ENCODE measurements at places on chromosomes 12 and 14. TPM values are rescaled to one million over a fixed set of nuclear protein-coding genes. Genes with fewer than 3 reads are reported as not detected.

- H3K4me3 ChIP-seq, result no peak overlapping the region
- H3K4me1 ChIP-seq, result peaks cover 12% of the 10 kb centered on the region
- peaks cover 6% of the 10 kb centered on the region for H3K27me3 ChIP-seq
- H3K27ac ChIP-seq, result no peak overlapping the region
- DNase-seq, result peak; percentile 50
These were observed 136.3 kb downstream of the SCARB1 start for GRCh38 chr12:124727264-124727800.

GRCh38 chr12:113366827-113367226, 8.4 kb downstream of the PLBD2 start:
- peaks cover under 1% of the 10 kb centered on the region for H3K27me3 ChIP-seq
- no peaks in the 10 kb centered on the region for H3K4me1 ChIP-seq
- H3K4me3 ChIP-seq, result no peak overlapping the region
- H3K27ac ChIP-seq, result no peak overlapping the region

GRCh38 chr12:91940826-91941570, 204.6 kb downstream of the BTG1 start:
- no peaks in the 10 kb centered on the region for H3K36me3 ChIP-seq
- H3K27me3 ChIP-seq, result no peaks in the 10 kb centered on the region
- no peak for DNase-seq
- H3K4me3 ChIP-seq, result no peak overlapping the region
- H3K27ac ChIP-seq, result no peak overlapping the region
- no peaks in the 10 kb centered on the region for H3K4me1 ChIP-seq

- no peak for DNase-seq
- H3K27ac ChIP-seq, result no peak overlapping the region
- peaks cover 2% of the 10 kb centered on the region for H3K27me3 ChIP-seq
- no peak overlapping the region for H3K4me3 ChIP-seq
These were observed 67.5 kb downstream of the ETV6 start for GRCh38 chr12:11716794-11717518.

- no peaks in the 10 kb centered on the region for H3K27me3 ChIP-seq
- H3K4me1 ChIP-seq, result no peaks in the 10 kb centered on the region
- no peak for DNase-seq
- no peaks in the 10 kb centered on the region for H3K36me3 ChIP-seq
- no peak overlapping the region for H3K27ac ChIP-seq
These were observed 145.2 kb downstream of the ADAMTS20 start for GRCh38 chr12:43406801-43407200.

GRCh38 chr12:101764051-101764792, 25.0 kb upstream of the SYCP3 start:
- no peak overlapping the region for H3K4me3 ChIP-seq
- H3K4me1 ChIP-seq, result no peaks in the 10 kb centered on the region
- no peak for DNase-seq
- no peaks in the 10 kb centered on the region for H3K36me3 ChIP-seq
- H3K27me3 ChIP-seq, result no peaks in the 10 kb centered on the region

DNA sequence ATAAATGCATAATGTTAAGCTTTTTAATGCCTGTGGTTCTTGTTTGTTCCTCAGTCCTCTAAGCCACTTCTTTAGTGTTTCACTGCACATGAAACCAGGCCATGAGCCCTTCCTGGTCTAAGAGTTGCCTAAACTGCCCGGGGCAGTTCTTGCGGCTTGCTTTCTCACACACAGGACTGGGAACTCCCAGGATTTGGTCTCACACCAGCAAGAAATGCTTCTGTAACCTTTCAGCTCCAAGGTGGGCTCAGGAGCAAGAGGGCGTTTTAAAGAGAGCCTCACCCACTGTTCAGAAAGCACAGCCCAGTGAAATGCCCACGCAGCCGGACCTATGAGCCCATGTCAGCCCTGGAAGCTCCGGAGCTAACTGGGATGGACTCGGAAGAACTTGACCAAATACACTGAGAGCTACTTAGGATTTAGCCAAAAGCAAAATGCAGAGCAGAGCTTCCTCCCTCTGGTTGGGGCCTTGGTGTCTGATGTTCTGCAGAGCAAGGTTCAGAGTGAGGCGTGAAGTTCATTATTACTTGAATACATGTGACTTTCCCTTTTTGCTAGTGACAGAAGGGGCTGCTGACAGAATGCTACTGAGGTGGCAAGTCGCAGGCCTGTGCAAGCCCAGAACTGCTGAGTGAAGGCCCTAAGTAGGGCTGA, 23.4 kb downstream of the SLC25A29 start:
- no peaks in the 10 kb centered on the region for H3K36me3 ChIP-seq
- peaks cover 12% of the 10 kb centered on the region for H3K27me3 ChIP-seq
- peaks cover 17% of the 10 kb centered on the region for H3K4me1 ChIP-seq
- H3K27ac ChIP-seq, result peak overlapping the region; percentile 8

DNA sequence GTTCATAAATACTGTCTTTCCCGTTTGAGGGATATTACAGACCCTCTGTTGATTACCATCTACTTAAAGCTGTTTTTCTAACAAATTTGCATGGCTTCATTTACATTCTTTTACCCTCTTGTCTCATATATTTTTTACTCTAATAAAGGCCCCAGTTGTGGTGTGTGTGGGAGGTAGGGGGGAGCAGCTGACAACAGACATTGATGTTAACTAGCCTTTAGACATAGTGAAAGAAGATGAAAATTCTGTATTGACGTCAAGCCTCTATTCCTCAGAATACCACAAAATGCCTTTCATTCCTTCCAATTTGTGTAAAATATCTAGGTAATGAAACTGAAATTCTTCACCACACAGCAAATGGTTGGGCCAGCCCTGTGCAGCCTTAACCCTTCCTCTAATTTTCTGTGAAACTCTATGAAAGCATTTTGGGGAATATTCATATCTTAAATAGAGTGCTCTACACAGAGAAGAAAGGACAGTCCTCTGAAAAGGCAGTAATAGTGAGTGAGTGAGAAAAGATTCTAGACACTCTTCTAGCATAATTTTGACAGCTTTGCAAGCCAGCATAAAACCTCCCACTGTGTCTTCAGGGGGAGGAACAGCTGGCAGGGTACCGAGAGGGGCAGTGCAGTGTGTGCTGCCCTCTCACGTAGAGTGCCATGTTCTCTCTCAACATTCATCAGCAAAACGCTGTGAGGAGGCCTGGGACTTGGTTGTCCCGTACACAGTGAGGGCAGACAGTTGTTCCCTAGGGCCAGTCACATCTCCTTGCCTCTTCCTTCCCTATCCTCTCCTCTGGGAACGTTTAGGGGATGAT, 20.1 kb upstream of the CERS5 start:
- no peak for DNase-seq
- H3K27ac ChIP-seq, result peak overlapping the region; percentile 53
- no peaks in the 10 kb centered on the region for H3K27me3 ChIP-seq
- H3K36me3 ChIP-seq, result no peaks in the 10 kb centered on the region
- H3K4me3 ChIP-seq, result no peak overlapping the region

DNA sequence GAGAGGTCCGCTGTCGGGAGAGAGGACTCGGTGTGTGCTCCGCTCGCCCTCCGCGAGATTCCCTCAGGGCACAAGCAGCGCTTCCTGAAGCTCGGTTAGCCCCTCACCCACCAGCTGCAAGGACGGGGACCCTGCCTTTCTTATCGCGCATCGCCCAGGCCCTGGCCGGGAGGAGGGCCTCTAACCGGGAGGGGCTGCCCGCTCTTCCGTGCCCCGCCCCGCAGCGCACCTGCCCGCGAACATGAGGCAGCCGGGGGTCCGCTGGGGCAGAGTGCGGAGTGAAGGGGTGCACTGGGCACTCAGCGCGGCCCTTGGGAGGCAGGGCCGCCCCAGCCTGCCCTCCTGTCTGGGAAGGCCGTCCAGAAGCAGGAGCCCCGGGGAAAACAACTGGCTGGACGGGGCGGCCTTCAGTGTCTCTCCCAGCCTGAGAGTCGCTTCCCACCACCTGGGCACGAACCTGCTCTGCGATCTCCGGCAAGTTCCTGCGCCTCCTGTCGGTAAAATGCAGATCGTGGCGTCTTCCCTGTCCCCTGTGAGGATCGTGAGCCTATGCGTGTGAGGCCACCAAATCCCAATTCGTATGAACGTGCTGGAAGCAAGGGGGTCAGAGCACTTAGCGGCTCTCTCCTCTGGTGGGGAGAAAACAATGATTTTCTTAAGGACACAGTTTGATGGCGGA, 28.0 kb upstream of the ADIPOR2 start:
- peak overlapping the region; percentile 81 for H3K4me3 ChIP-seq
- peaks cover 9% of the 10 kb centered on the region for H3K27me3 ChIP-seq
- peak; percentile 76 for DNase-seq
- peaks cover 5% of the 10 kb centered on the region for H3K4me1 ChIP-seq
- H3K36me3 ChIP-seq, result peaks cover 4% of the 10 kb centered on the region
- no peak overlapping the region for H3K27ac ChIP-seq

DNA sequence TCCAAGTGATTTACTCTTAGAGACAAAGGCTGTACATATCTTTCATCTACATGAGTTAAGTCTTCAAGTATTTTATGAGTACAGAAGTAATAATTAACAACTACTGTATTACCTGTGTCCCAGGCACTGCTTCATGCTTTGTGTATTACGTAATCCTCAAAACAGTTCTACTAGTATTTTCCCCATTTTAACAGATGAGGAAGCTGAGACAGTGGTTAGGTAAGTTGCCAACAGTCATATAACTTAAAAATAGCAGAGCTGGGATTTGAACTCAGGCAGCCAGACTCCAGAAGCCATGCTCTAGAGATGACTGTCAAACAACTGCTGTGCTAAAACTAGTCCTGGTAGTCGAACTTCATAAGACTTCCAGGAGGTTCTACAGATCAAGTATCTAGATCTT, 10.7 kb downstream of the TRMT5 start:
- H3K4me1 ChIP-seq, result no peaks in the 10 kb centered on the region
- H3K27ac ChIP-seq, result no peak overlapping the region
- H3K27me3 ChIP-seq, result no peaks in the 10 kb centered on the region
- H3K4me3 ChIP-seq, result no peak overlapping the region

- no peak overlapping the region for H3K4me3 ChIP-seq
- H3K36me3 ChIP-seq, result no peaks in the 10 kb centered on the region
- DNase-seq, result no peak
These were observed 90.0 kb downstream of the BCL11B start for GRCh38 chr14:99181804-99182520.

- H3K4me1 ChIP-seq, result peaks cover 67% of the 10 kb centered on the region
- DNase-seq, result no peak
- peak overlapping the region; percentile 28 for H3K27ac ChIP-seq
- peak overlapping the region; percentile 47 for H3K4me3 ChIP-seq
These were observed 16.0 kb downstream of the FIGNL2 start for GRCh38 chr12:51832354-51833107.

- H3K27ac ChIP-seq, result no peak overlapping the region
- no peak for DNase-seq
- H3K4me3 ChIP-seq, result no peak overlapping the region
- peaks cover 12% of the 10 kb centered on the region for H3K27me3 ChIP-seq
- H3K36me3 ChIP-seq, result no peaks in the 10 kb centered on the region
These were observed 9.4 kb downstream of the TMEM63C start for GRCh38 chr14:77190977-77191376.

GRCh38 chr12:22101749-22102243, 55.8 kb downstream of the CMAS start:
- no peak overlapping the region for H3K27ac ChIP-seq
- no peak overlapping the region for H3K4me3 ChIP-seq
- H3K27me3 ChIP-seq, result peaks cover 1% of the 10 kb centered on the region
- DNase-seq, result no peak
- H3K36me3 ChIP-seq, result no peaks in the 10 kb centered on the region
- no peaks in the 10 kb centered on the region for H3K4me1 ChIP-seq

- no peak for DNase-seq
- peaks cover 14% of the 10 kb centered on the region for H3K27me3 ChIP-seq
- peaks cover 1% of the 10 kb centered on the region for H3K4me1 ChIP-seq
- no peaks in the 10 kb centered on the region for H3K36me3 ChIP-seq
These were observed 53.4 kb downstream of the CYP46A1 start for GRCh38 chr14:99737451-99737951.

DNA sequence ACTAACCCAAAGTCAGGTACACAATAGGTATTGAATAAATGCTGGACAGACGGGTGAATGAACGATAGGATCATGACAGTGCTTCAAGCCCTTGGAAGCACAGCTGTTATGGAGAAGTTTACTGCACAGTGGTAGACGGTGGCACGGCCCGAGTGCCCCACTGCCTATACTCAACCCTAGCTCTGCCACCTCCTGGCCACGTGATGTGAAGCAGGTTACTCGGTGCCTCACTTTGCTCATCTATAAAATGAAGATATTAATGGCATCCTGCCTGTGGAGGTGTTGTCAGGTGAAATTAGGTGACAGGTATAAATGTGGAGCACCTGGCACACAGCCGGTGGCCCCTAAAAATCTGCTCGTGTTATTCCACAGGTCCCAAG, 5.8 kb downstream of the ASB2 start:
- DNase-seq, result no peak
- peaks cover 1% of the 10 kb centered on the region for H3K36me3 ChIP-seq
- peaks cover 48% of the 10 kb centered on the region for H3K4me1 ChIP-seq
- H3K4me3 ChIP-seq, result peak overlapping the region; percentile 78

GRCh38 chr12:16789204-16789790, 183.3 kb upstream of the LMO3 start:
- no peaks in the 10 kb centered on the region for H3K36me3 ChIP-seq
- DNase-seq, result no peak
- no peak overlapping the region for H3K27ac ChIP-seq
- no peaks in the 10 kb centered on the region for H3K4me1 ChIP-seq
- H3K4me3 ChIP-seq, result no peak overlapping the region

DNA sequence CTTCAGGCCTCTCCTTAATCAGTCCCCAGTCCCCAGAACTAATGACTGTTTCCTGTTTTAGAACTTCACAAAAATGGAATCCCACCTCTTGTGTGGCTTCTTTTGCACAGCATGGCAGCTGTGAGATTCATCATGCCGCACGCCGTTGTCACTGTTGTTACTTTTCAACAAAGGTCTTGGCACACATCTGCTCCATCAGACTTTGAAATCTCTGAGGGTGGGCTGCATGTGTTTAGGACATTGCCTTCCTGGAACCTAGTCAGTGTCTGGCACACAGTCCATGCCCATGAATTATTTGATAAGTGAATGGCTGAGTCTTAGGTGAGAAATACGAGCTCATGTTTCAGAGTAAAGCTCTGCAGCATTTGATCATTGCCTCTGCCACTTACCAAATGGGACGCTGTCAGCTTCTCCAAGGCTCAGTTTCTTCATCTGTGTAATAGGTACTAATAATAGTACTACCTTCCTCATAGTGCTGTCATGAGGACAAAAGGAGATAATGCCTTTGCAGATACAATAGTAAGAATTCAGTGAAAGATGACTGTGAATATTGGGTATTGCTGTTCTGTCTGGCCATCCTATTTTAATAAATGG, 90.4 kb downstream of the SRRM4 start:
- no peaks in the 10 kb centered on the region for H3K27me3 ChIP-seq
- H3K27ac ChIP-seq, result no peak overlapping the region
- H3K4me1 ChIP-seq, result peaks cover 35% of the 10 kb centered on the region
- DNase-seq, result no peak
- H3K4me3 ChIP-seq, result no peak overlapping the region
- H3K36me3 ChIP-seq, result no peaks in the 10 kb centered on the region

The ADAM20 gene
- 1.3 TPM for total RNA-seq

The AMHR2 gene
- total RNA-seq, result not detected

The GLT1D1 gene
- total RNA-seq, result 4.4 TPM

The GNB3 gene
- total RNA-seq, result 45.7 TPM

The PRKAG1 gene
- 58.2 TPM for total RNA-seq

The OR6C1 gene
- total RNA-seq, result not detected

The PMEL gene
- total RNA-seq, result 851 TPM

The MCRS1 gene
- total RNA-seq, result 103 TPM
